Skeletal muscle tissue (tissue), 5 donors: ENCODE measurements at places on chromosomes 2 and 18. TPM values are rescaled to one million over a fixed set of nuclear protein-coding genes. Genes with fewer than 3 reads are reported as not detected.

Gene COX7A2L
- total RNA-seq, result 180 TPM

Gene YWHAQ
- total RNA-seq, result 140 TPM

Gene TMEM18
- total RNA-seq, result 20.9 TPM

Gene VSNL1
- 2.1 TPM for total RNA-seq

Gene LRP2
- total RNA-seq, result under 0.01 TPM
